Right lobe of liver (tissue), 6 donors: ENCODE measurements at places on chromosomes 2 and 18.

DNA sequence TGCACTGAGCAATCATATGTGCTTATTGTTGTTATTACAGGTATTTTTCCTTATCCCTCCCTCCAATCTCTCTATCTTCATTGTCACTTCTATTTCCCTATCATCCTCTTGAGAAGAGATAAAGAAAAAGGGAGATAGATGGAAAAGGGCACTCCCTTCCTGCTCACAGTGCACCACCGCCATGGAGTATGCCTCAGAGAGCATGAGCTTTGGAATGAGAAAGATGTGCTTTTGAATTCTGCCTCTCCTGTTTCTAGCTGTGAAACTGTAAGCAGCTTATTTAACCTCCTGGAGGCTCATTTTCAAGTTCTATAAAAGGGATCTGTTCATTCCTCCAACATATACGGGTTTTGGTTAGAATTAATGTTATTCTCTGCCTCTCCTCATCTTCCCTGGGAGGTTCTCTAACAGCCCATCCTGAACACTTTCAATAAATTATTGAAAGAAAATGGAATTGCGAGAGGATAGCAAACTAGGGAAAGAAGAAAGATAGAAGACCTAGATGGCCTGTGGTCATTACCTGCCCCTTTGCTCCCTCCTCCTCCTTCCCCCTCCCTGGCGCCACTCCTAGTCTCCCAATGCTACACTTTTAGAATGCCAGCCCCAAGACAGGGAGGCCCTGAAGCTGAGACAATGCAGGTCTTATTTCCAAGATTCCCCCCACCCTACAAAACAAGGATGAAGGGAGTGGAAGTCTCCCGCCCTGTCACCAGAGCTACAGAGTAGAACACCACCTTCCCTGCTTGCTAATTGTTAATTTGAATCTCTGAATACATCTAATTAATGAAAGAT lies 37.8 kb downstream of the FIGN start:
- no peak for DNase-seq

DNA sequence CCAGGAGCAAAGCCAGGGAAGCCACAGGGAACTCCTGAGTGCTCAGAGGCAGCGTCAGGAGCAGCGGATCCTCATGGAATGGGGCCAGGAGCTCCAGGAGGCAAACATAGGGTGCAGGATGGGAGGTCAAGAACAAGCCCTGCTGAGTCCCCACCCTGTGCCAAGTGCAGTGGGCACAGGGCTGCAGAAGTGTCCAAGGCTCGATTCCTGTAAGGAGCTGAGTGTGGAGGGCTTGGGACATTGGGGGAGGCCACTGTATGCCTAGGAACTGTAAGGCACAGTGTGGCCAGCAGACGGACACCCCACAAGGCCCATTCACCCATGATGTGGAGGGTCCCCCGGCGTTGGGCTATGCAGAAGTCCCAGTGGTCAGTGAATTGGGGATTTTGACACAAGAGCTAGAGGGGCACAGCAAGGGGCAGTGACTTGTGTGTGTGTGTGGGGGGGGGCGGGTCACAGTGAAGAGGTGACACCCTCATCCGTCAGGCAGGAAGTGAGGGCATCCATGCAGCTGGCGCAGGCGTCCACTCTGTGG lies 55.6 kb downstream of the ACKR3 start:
- DNase-seq, result no peak

- no peak for DNase-seq
Measured at GRCh38 chr2:72496479-72496878, 329.4 kb downstream of the EXOC6B start.

DNA sequence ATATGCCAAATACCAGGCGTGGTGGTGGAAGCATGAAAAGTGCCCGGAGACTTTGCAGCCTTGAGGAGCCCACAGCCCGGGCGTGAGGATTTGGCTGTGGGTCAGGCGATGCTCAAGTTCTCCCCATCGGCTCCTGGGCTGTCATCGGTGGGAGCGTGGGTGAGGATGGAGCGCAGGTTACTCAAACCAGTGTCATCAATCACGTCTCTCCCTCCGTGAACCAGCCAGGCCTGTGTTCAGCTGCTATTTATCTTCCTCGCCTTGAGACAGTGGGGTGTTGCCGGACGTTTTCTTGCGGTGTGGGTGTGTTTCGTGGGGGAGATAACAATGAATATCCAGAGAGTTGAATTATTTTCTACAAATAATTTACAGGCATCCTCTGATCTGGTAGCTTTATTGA lies 317.6 kb downstream of the EIPR1 start:
- DNase-seq, result peak; percentile 36

DNA sequence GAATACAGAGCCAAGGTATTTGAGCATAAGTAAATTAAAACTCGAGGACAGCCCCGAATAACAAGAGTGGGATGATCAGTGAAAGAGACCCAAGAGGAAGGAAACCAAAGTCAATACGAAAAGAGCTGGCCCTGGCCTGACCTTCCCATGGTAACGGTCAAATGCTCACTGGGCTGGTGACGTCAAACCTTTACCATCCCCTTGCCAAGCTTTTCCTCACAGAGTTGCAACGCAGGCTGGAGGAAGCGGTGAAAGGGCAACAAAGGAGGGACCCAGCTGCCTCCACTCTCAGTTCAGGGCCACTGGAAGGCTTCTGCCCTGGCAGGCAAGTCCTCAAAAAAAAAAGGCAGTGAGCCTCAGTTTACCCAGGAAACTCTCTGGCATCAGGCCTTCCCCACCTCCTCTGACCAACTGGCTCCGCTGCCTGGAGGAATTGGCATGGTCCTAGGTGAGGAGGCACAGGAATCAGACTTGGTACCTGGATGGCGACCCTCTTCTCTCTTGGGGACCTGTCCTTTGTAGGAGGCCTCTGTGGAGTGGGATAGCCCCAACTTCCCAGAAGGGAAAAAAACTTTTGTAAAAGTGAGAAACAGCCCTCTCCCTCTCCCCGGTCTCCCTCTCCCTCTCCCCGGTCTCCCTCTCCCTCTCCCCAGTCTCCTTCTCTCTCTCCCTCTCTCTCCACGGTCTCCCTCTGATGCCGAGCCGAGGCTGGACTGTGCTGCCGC lies 212.4 kb downstream of the ANAPC1 start:
- peak; percentile 90 for DNase-seq

DNA sequence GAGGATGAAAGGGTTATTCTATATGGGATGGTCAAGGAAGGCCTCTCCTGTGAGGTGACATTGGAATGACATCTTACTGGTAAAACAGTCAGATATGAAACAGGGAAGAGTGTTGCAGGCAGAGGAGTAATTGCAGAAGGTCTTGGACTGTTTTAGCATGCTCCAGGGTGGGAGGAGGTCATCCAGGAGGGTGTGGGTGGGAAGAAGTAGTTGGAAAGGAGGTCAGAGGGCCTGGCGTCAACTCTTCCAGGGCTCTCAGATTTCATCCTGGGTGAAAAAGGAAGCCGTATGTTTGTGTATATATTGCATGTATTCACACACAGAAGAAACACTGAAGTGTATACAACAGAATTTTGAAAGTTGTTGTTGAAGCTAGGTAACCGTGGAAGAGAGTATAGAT lies 48.2 kb downstream of the ATP9B start:
- no peak for DNase-seq

GRCh38 chr2:120481446-120482194 lies 135.7 kb downstream of the INHBB start:
- peak; percentile 86 for DNase-seq

GRCh38 chr2:212409560-212409959 lies 129.0 kb downstream of the ERBB4 start:
- no peak for DNase-seq

- no peak for DNase-seq
Measured at GRCh38 chr2:231011526-231011925, 15.6 kb downstream of the SPATA3 start.

DNA sequence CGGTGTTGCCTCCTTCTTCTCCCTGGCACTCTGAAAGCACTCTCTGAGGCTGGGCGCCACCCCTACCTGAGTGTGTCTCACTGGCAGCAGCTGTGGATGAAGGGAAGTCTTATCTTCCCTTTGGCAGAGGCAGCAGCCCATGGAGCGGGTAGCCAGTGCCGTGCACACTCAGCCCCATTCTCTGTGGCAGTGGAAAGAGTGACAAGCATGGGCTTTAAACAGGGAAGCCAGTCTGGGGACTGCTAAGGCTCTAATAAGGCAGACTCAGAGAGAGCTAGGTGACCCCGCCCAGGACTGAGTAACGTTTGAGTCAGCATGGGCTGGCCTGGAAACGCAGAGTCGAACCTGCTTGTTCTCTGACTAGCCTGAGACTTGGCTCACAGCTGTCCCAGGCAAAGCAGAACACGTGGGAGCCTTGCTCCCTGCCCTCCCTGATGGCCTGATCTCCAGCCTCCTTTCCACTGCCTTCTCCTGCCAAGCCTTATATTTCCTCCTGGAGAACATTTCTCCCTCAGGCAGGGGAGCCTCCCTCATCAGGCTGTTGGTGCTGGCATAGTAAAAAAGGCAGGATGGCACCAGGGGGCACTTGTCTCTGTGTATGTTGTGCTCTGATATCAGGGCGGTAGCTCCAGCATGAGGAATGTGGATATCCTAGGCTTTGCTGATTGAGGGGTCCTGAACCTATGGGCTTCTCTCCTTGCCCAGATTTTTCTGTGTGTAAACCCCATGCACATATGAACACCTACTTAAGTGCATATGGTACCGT lies 93.9 kb upstream of the LGALSL start:
- DNase-seq, result peak; percentile 67

- DNase-seq, result no peak
Measured at GRCh38 chr2:1493431-1494126, 80.3 kb downstream of the TPO start.

DNA sequence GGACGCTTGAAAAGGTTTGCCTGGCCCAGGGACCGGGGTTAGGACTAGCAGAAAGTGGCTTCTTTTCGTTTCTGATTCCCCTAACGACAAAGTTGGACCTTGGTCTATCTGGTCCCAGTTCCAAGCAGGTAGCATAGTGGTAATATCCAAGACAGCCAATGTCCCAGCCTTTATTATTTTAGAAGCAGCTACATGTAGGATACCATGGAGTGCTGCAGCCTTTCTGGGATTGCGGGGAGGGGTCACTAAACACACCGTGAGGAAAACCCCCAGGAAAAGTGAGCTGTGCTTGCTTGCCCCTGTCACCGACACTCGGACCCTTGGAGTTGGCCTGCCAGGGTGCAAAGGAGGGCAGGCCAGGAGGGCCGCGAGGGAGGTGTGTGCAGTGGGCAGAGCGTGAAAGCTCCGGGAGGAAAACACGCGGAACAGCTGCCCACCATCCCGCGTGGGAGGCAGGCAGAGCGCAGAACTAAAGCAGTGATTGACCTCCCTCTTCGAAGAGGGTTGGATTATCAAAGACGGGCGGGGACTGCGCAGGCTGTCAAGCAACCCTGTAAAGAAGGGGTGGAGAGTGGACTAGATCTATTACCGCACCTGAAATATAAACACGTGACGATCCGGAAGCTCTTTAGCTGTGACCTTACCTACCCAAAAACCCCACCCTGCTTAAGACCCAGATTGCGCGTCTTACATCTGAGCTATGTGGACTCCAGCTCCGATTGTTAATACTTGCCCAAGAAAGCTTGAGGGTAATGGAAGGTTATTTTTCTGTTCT lies 624 bp upstream of the MAP4K3 start:
- peak; percentile 78 for DNase-seq

GRCh38 chr18:58307441-58307840 lies 263.4 kb downstream of the NEDD4L start:
- no peak for DNase-seq

DNA sequence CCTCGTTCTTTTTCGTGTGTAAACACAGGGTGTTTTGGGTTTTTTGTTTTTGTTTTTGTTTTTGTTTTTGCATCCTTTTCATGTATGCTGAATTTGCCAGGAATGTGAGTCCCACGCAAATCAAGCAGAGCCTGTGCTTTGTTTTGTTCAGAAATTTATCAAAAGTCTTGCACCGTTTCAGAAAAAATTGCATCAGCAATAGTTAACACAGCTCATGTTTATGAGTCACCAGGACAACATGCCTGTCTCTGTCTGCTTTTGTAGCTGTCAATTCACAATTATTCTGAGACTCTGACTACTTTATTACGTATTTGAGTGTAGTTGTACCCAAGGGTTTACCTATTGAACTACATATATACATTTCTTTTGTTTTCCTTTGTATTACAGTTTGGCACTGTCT lies 38.3 kb downstream of the MRPL44 start:
- no peak for DNase-seq

DNA sequence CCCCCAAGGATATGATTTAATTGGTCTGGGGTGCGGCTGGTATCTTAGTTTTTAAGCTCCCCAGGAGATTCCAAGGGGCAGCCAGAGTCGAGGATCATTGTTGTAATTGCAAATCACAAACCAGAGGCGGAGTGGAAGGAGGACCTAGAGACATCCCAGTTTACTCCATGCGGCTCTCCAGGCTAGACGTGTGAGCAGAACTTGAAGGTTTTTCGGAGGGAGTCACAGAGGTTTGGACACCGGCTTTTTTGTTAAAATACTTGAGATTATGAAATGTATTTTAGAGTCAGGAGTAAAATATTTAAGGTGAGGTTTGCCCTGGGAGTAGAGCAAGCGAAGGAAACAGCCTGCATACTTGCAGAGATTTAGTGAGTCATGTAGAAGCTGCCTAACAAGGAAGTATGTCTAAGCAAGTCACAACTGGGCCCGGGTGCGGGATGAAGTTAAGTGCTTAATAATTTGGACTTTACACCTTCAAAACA lies 39.5 kb downstream of the TGOLN2 start:
- DNase-seq, result no peak

DNA sequence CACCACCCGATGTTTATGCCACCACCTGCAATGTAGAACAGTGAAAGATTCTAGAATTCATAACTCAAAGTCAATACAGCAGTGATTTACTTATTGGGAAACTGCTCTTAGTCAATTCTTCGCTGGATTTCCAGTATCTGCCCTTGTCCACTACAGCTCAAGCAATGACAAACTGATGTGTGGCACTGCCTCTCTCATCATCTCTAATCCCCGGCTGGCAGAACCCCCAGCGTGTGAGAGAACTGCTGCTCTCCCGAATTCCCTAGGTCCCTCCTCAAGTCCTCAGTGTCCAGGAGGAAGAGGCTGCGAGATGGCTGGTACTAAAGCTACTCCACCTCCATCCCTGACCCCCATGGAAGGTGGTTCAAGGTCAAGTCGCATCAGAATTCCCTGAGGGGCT lies 1.6 kb downstream of the TXNL4A start:
- DNase-seq, result no peak

- DNase-seq, result no peak
Measured at GRCh38 chr2:142989273-142990204, 112.1 kb downstream of the KYNU start.

DNA sequence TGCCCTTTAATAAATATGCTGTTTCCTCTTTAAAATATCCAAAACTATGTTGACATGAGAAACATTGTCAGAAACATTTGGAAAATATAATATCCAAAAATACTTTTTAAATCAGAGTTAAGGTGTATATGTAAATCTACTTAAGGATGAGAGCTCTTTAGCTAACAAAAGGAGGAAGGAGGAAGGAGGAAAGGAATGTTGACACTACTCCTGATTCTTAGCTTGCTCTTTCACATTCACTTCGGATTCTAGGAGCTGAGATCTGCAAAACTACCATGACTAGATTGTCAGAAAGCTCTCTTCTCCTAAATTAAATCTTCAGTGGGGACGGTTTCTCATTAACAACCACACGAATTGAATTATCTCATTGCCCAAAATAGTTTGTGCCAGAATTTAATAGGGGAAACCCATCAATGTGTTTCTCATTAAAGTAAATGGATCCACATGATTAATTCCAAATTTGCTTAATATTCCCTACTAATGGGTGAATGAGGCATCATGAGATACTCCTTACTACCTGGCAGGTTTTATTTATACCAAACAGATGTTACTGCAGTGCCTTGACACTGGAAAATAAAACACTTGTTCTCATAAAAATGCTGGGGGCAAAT lies 509.1 kb downstream of the MBD2 start:
- no peak for DNase-seq

- no peak for DNase-seq
Measured at GRCh38 chr18:3410273-3410672, 39.7 kb upstream of the TGIF1 start.

GRCh38 chr2:156589381-156590079 lies 153.4 kb downstream of the GPD2 start:
- DNase-seq, result no peak
